ENCODE measurements at places on chromosomes 2 and 18.

DNA sequence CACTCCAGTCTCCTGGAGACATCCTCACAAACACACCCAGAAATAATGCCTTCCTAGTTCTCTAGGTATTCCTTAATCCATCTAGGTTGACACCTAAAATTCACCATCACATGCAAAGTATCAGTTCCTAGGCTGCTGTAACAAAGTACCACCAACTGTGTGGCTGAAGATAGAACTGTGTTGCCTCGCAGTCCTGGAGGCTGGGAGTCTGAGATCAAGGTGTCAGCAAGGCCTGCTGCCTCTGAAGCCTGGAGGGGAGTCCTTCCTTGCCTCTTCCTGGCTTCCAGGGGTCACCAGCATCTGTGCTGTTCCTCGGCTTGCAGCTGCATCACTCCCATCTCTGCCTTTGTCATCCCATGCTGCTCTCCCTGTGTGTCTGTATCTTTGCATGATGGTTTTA lies 36.3 kb upstream of the TMEM131 start:
- H3K36me3 ChIP-seq: no peaks in the 10 kb centered on the region
- no peak for DNase-seq
- H3K4me3 ChIP-seq: no peak overlapping the region
- H3K4me1 ChIP-seq: peaks cover 7% of the 10 kb centered on the region
- no peaks in the 10 kb centered on the region for H3K27me3 ChIP-seq

DNA sequence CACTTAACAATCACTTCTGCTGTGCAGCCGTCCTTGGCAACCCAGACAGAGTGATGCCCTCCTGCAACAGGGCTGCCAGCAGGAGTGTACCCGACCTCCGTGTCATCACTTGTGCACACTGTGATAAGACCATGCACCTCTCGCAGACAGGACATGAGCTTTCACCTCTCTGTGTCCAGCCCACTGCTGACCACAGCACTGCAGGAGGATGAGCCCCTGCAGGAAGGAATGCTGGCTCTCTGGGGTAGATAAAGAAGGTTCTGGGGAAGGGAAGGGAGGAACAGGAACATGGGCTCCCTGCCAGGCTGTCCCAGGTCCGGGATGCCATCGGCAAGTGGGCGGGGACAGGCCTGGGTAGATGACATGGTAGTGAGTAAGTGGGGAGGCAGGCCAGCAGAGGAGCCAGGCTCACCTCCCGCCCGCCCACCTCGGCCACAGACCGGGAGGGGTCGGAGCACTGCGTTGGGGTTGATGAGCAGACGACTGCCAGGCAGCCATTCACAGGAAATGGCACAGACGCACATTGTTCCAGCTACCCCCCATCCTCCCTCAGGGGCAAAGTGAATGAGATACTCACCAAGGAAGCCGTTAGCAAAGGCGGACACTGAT lies 18.6 kb upstream of the COL6A3 start:
- no peak for DNase-seq
- no peaks in the 10 kb centered on the region for H3K27me3 ChIP-seq
- H3K4me1 ChIP-seq: no peaks in the 10 kb centered on the region
- no peaks in the 10 kb centered on the region for H3K36me3 ChIP-seq
- H3K27ac ChIP-seq: no peak overlapping the region

DNA sequence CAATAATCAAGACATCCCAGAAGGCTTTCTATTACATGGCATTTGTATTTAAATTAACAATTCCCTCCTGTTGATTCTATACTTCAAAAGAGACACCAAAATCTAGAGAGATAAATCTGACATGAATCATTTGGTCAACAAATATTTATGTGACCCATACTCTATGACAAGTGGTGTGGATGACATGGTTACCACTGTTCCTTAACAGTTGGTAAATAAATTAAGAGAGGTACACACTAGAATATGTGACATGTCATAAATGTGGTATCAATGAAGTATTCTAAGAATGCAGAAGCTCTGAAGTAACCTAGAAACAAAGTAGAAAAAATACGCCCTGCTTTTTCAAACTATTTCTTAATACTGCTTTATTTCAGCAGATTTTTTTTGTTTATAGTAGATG lies 255.4 kb downstream of the EXOC6B start:
- no peaks in the 10 kb centered on the region for H3K27me3 ChIP-seq
- H3K27ac ChIP-seq: no peak overlapping the region
- H3K4me1 ChIP-seq: peaks cover 6% of the 10 kb centered on the region
- no peaks in the 10 kb centered on the region for H3K36me3 ChIP-seq

DNA sequence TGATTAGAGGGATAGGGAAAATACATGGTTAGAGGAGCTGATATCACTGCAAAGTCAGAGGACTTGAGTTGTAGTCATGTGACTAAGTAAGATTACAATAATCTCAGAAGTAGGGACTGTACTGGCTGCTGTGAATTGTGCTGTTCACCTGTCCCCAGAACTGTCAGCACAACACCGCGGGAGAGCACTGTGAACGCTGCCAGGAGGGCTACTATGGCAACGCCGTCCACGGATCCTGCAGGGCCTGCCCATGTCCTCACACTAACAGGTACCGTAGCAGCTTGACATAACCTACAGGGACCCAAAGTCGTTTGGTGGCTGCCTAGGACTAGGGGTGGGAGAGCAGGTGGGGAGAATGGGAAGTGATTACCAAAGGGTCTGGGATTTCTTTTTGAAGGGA lies 132.8 kb upstream of the TTC39C start:
- no peaks in the 10 kb centered on the region for H3K36me3 ChIP-seq
- no peak overlapping the region for H3K4me3 ChIP-seq
- no peaks in the 10 kb centered on the region for H3K4me1 ChIP-seq
- H3K27me3 ChIP-seq: no peaks in the 10 kb centered on the region
- DNase-seq: no peak

All from cardiac muscle cell (in vitro differentiated cells and primary cell).